ENCODE measurements at places on chromosomes 3 and 15.

GRCh38 chr3:12591456-12591855, 34.6 kb downstream of the MKRN2 start:
- DNase-seq = no peak

DNA sequence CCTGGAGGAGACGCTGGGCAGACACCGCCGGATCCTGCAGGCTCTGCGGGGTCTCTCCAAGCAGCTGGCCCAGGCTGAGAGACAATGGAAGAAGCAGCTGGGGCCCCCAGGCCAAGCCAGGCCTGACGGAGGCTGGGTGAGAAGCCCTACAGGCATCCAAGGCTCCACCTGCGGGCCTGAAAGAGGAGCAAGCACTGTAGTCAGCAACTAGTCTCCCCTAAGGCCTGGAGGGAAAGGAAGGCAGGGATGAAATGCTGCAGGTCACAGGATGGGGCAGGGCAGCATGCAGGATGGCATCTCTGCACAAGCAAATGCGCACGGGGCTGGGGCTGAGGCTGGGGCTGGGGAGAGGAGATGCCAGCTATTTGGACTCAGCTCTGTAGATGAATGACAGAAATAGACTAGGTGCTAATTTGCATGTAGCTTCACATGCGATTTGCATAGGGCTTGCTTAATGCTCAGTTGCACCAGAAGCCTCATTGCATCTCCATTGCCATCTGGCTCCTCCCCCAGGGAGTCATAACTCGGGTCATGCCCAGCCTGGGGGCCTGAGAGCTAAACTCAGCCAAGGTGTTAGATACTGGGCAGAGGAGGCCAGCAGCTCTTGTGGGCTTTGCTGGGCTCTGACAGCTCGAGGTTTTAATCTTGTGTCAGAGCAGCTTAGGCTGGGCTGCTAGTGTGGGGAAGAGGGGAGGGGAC, 5.2 kb upstream of the CPLX3 start:
- DNase-seq = no peak

DNA sequence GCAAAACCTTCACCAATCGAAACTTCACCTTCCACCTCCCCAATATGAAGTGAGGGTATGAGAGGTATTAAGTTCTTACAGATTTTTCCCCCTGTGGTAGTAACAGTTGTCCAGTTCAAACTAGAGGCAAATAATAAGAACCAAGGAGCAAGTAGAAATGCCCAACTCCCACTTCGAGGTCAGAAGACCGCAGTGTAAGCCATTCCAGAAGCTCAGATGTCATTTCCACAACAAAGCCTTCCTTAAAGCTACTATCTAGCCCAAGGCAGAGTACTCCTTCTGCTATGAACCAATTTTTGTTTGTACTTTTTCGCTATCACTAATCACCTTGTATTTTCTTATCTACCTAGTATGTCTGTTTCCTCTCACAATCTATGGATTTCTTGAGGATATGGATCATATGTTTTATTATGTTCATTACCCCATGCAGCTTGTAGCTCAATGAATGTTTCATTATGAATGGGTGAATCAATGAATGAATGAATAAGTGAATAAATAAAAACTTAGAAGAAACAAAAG, 235.7 kb upstream of the KCNMB2 start:
- no peak for DNase-seq

DNA sequence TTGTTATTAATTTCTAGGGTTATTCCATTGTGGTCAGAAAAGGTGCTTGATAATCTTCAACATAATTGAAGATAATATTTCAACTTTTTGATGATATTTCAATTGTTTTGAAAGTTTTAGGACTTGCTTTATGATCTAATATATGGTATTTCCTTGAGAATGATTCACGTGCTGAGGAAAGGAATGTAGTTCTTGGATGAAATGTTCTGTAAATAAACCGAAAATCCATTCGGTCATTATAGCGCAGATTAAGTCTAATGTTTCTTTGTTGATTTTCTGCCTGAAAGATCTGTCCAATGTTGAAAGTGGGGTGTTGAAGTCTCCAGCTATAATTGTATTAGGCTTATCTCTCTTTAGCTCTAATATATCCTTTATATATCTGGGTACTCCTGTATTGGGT, 617.5 kb upstream of the NECTIN3 start:
- DNase-seq = no peak

GRCh38 chr3:154123906-154124305, 2.7 kb downstream of the ARHGEF26 start:
- no peak for DNase-seq

GRCh38 chr3:187740421-187741399, 4.6 kb downstream of the BCL6 start:
- peak; percentile 58 for DNase-seq

GRCh38 chr15:62264196-62264595, 99.1 kb upstream of the C2CD4B start:
- DNase-seq = no peak

DNA sequence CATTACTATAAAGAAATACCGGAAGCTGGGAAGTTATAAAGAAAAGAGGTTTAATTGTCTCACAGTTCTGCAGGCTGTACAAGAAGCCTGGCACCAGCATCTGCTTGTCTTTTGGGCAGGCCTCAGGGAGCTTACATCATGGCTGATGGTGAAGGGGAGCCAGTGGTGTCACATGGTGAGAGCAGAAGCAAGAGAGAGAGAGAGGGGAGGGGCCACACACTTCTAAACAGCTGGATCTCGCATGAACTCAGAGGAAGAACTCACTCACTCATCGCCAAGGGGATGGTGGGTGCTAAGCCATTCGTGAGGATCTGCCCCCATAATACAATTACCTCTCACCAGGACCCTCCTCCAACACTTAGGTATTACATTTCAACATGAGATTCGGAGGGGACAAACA, 51.8 kb upstream of the ANKRD34C start:
- no peak for DNase-seq

DNA sequence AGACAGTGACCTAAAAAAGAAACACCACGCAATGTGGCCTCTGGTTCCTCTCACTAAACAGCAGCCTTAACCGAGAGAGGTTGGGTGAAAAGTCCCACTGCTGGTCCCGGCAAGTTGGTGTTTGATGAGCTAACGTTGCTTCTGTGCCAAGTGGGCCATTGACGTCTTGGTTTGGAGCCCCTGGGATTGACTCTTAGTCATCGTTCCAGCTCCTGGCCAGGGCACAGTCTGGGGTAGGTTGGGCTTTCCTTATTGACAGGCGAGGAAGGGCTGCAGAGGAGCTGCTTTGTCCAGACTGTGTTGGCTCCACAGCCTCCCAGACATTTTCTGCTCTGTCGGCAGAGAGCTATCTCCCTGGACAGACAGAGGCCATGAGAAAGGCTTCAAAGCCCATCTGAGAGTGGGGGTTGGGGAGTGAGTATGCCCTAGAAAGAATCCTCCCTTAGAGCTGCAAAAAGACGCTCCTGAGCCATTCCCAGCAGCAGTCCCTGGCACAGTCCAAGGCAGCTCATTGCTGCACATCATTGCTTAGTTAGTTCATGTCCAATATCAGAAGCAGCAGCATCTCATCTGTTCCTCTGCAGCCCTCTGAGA, 28.6 kb upstream of the C3orf80 start:
- DNase-seq = no peak

GRCh38 chr15:32029409-32029861, 880 bp upstream of the CHRNA7 start:
- DNase-seq = peak; percentile 31

- DNase-seq = no peak
Observed at GRCh38 chr3:172516318-172517214, 6.7 kb downstream of the TNFSF10 start.

- DNase-seq = no peak
Observed at GRCh38 chr3:192880313-192880712, 37.3 kb downstream of the MB21D2 start.

GRCh38 chr3:57977818-57978235, 30.4 kb upstream of the FLNB start:
- DNase-seq = no peak

All from C1 segment of cervical spinal cord (tissue), 14 donors.